Stimulated activated CD8-positive, alpha-beta memory T cell treated with anti-CD3 and anti-CD28 coated beads, Interleukin-4, amount 100 ng/mL, for 4 hours (primary cell): ENCODE measurements at places on chromosomes 3 and 15.
A peak's percentile ranks its signal among the peaks of the same experiment; 100 is the strongest.

DNA sequence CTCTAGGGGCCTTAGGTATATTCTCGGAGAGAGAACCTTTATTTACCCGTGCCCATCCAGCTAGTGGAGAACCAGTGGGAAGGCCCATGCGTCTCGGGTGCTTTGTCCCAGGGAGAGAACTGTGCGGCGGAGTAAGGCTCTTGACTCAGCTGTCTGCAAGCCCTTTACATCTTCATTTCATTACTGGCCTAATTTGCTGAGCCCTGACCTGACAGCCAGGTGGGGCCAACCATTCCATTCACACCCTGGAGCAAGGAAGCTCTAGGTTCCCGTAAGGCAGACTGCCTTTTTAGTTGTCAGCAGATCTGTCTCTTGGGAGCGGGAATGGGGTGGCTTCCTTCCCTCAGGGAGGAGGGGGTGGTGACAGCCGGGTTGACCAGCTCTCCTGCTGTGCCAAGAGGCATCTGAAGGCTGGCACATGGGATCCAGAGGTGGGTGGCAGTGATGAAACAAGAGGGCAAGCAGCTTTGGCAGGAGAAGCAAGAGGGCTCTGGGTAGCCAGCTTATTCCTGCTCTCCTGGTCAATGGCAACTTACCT lies 36.4 kb downstream of the SV2B start:
- no peak for DNase-seq

- DNase-seq: no peak
Measured at GRCh38 chr15:82894971-82895520, 57.5 kb downstream of the HOMER2 start.

DNA sequence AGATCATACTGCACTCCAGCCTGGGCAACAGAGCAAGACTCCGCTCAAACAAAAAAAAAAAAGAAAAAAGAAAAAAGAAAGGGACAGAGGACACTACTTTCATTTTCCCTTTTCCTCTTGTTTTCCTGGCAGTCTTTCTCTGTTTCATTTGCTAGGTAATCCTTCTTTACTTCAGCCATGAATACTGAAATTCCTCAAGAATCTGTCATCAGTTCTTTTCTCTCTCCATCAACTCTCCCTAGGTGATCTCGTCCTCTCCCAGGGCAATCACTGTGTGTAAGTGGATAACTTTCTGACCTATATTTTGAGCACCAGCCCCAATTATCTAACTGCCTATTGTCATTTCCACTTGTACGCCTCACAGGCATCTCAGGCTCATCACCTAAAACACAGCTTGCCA lies 51.5 kb downstream of the TTC23 start:
- DNase-seq: no peak

DNA sequence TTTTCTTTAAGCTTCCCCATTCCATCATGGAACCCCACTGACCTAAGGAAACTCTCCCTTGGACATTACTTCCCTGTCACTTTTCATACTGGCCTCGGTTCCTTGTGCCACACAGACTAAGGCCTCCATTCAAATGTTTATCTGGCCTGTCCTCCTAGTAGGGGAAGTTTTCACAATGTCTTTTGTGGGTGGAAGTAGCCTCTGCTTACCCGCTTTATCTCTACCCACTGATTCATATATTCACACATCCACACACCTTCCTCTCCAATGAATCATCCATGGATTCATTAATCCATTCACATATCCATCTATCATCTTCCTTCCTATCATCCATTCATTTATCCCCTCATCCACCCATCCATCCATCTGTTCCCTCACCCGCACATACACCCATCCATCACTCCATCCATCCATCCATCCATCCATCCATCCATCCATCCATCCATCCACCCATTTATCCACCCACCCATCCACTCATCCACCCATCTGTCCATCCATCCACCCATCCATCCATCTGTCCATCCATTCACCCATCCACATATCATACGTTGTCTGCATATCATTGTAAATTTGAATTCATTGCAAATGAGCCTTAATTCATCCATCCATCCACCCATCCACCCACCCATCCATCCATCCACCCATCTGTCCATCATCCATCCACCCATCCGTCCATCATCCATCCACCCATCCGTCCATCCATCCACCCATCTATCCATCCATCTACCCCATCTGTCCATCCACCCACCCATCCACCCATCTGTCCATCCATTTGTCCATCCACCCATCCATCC lies 49.1 kb downstream of the IQSEC1 start:
- DNase-seq: no peak

- no peak for DNase-seq
Measured at GRCh38 chr15:74724570-74725224, 631 bp downstream of the CYP1A1 start.

DNA sequence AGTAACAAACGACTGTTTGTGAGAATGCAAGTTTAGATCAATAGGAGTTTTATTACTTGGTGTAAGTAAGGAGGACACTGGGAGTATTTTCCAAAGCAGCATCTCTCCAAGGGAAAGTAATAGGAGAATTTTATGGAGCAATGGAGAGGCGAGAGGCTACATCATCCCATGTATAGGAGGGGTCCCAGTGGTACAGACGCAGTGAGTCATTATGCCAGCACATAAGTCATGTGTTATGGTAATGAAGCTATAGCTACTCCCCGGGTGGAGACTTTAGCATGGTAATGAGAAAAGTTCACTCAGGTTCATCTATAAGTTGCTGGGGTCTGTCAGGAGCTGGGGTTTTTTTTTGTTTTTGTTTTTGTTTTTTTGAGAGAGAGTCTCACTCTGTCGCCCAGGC lies 29.5 kb upstream of the ZNF445 start:
- DNase-seq: no peak

- no peak for DNase-seq
Measured at GRCh38 chr3:13206799-13207577, 133.8 kb upstream of the IQSEC1 start.

- DNase-seq: peak; percentile 38
Measured at GRCh38 chr3:187987924-187988323, 166.0 kb upstream of the LPP start.

GRCh38 chr15:79101866-79102581 lies 11.4 kb upstream of the RASGRF1 start:
- DNase-seq: no peak

DNA sequence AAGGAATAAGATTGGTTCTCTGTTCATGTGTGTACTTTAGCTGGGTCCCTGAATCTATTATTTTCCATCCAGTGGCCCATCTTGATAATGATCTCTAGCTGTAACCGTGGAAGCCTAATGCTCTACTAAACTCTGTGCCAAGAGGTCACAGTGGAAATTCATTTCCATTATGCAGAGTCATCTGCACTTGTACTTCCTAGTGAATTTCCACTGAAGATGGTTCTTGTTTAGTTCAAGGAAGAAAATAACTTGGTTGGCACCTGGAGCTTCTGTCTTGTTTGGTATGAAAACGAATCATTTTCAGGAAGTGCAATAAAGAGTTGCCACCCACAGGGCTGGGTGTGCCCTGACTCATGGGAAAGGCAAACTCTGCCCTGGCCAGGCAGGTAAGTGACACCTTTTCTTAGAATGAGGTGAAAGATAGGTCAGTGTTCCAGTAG lies 10.3 kb downstream of the LPP start:
- DNase-seq: no peak

- no peak for DNase-seq
Measured at GRCh38 chr15:99582508-99582960, 16.8 kb downstream of the MEF2A start.

DNA sequence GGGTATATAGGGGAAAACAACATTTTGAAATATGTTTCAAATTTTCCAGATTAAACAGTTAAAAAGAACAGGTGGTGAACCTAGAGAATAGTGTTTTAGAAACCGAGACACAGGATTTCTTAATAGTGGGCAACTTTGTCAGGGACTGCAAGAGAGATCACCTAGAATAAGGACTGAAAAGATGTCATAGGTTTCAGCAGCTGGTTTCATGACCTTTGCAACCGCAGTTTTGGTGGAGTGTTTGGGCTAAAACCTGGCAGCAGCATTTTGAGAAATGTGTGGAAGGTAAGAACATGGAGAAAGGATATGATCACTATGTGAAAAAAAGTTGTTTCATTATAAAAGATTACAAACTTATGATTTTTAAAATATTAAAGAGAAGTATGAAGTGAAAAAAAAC lies 34.9 kb downstream of the PRKCI start:
- DNase-seq: no peak

DNA sequence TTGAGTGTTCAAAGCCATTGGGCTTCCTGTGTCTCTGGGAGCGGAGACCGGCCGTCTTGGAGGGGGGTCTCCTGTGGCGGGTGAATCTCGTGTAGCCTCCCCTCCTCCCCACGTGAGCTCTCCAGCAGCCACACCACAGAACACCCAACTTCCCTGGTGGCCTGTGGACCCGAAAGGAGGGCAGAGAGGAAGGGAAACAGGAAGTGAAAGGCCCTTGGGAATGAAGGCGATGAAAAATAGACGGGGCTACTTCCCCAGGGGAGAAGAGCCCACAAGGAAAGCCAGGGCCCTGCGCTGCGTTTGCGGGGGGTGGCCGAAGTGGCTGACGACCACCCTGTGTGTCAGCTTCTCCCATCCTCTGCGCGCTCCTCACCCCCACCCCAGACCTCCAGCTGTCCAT lies 5.4 kb downstream of the ANKRD63 start:
- no peak for DNase-seq

DNA sequence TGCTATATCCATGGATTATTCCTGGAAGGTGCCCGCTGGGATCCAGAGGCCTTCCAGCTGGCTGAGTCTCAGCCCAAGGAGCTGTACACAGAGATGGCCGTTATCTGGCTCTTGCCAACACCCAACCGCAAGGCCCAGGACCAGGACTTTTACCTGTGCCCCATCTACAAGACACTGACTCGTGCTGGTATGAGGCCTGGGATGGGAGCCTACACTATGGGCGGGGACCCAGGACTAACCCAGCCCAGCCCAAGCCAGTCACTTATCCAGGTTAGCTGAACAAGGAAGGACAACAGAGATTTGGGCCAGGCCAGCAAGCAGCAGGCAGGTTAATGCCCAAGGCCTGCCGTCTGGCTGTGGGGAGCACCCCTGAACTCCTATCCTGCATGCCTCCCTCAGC lies 45.3 kb downstream of the SEMA3G start:
- no peak for DNase-seq

DNA sequence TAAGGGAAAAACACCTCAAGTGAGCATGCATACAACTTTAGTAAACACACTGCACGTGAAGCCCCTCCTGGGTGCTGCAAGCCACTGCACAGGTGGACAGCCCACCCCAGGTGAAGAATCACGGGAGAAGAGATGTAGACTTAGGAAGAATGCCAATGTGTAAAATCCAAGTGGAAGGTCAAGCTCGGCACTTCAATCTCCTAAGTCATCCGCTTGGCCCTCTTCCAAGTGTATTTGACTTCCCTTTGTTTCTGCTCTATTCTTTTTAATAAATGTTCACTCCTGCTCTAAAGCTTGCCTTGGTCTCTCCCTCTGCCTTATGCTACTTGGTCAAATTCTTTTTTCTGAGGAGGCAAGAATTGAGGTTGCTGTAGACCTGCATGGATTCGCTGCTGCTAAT lies 316.6 kb downstream of the EDEM1 start:
- DNase-seq: no peak

GRCh38 chr15:39857132-39857531 lies 62.9 kb downstream of the GPR176 start:
- no peak for DNase-seq

- no peak for DNase-seq
Measured at GRCh38 chr3:27699067-27699466, 23.1 kb downstream of the EOMES start.

DNA sequence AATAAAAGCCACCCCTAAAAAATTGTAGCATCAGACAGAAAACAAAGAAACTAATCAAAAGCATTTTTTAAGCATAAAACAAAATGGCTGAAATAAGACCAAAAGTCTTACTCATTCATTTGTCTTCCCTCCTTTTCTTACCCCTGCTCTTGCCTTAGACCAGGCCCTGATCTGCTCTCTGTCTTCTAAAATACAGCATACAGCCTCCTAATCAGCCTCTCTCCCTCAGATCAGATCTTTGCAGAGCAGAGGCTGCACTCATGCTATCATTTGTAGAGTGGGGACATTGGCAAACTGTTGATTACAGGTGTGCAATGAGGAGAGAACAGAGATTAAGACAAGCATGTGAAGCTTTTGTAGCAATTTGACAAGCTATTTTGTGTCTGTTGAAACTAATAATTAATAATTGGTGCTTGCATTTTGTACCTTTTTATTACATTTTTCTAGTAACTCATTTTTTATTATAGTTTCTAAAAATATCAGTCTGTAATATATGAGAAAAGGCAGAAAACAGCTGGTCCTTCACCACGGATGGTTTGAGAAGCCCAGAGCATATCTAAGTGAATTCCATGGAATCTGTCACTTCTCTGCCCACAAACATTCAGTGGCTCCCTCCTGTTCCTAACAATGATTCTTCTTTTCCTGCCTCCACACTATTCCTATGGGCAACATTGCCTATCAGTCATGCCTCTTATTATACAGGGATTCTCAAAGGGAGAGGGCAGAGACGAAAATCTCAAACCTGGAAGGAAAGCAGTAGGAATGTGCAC lies 286.2 kb upstream of the STT3B start:
- DNase-seq: no peak

- DNase-seq: no peak
Measured at GRCh38 chr15:26864664-26865191, 2.1 kb upstream of the GABRA5 start.

DNA sequence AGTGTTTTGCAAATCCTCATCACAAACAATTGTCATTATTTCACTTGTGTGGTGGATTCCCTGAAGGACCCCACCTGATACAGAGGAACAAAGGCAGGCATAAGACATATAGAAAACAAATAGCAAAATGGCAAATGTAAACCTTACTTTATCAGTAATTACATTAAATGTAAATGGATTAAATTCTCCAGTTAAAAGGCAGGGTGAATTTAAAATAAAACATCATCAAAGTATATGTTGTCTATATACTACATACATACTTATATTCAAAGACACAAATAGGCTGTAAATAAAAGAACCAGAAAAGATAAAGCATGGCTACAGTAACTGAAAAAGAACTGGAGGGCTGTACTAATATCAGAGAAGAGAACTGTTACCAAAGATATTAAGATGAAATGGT lies 117.3 kb downstream of the RFX7 start:
- DNase-seq: no peak

DNA sequence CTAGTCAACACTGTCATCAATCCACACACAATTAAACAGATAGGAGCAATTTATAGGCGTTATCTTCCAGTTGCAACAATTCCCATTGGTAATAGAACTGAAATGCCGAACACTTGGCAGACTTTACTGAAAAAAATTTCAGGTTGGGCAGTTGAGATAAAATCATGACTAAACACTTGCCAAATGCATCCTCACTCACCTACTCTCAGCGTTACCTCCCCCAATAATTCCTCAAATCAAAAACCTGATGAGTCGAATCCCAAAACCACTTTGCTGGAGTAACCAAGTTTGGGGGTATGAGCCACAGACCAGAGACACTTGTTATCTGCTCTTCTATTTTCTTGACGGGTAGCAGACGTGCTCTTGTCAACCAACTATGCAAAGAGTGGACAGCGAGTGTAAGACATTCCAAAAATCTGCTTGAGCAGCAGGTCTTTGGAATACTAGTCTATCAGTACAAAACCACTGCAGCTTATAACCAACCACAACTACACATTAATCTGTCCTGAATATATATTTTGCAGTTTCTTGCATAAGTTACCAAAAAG lies 30.3 kb downstream of the PPP1R2 start:
- DNase-seq: no peak

- DNase-seq: no peak
Measured at GRCh38 chr3:178849199-178849910, 222.3 kb downstream of the ZMAT3 start.
